ENCODE measurements at places on chromosomes 13 and 19. TPM values are rescaled to one million over a fixed set of nuclear protein-coding genes. Genes with fewer than 3 reads are reported as not detected.

- no peak for DNase-seq
- H3K4me3 ChIP-seq, result no peak overlapping the region
- H3K27me3 ChIP-seq, result no peaks in the 10 kb centered on the region
- no peak overlapping the region for H3K27ac ChIP-seq
- H3K4me1 ChIP-seq, result peaks cover 6% of the 10 kb centered on the region
These were observed 49.4 kb downstream of the GAS6 start for GRCh38 chr13:113814435-113814821.

DNA sequence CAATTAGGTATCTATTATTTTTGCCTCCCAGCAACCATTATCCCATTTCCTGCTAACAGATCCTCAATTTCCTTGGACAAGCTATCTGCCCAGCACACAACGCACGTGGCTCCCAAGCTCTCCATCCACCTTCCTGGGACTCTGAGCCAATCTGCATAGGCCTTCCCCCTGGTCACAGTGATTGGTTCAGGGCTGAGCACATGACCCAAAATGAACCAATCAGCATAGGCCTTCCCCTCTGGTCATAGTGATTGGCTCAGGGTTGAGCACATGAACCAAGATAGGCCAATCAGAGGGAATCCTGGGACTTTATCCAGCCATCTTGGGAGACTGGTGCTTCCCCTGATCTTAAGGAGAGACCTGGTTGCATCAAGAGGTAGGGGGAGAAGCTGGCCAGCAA lies 5.8 kb downstream of the CPAMD8 start:
- peaks cover 11% of the 10 kb centered on the region for H3K27me3 ChIP-seq
- H3K4me3 ChIP-seq, result no peak overlapping the region
- H3K4me1 ChIP-seq, result peaks cover 2% of the 10 kb centered on the region
- no peak overlapping the region for H3K27ac ChIP-seq
- no peaks in the 10 kb centered on the region for H3K36me3 ChIP-seq

- H3K4me3 ChIP-seq, result no peak overlapping the region
- peaks cover 85% of the 10 kb centered on the region for H3K36me3 ChIP-seq
- H3K27me3 ChIP-seq, result no peaks in the 10 kb centered on the region
These were observed 7.3 kb downstream of the SHKBP1 start for GRCh38 chr19:40584007-40584406.

- no peaks in the 10 kb centered on the region for H3K27me3 ChIP-seq
- H3K4me1 ChIP-seq, result no peaks in the 10 kb centered on the region
- H3K4me3 ChIP-seq, result no peak overlapping the region
- no peak for DNase-seq
- H3K27ac ChIP-seq, result no peak overlapping the region
- H3K36me3 ChIP-seq, result no peaks in the 10 kb centered on the region
These were observed 46.7 kb upstream of the KL start for GRCh38 chr13:32969516-32969941.

- no peak overlapping the region for H3K27ac ChIP-seq
- no peak overlapping the region for H3K4me3 ChIP-seq
- peaks cover 16% of the 10 kb centered on the region for H3K4me1 ChIP-seq
- peaks cover 44% of the 10 kb centered on the region for H3K36me3 ChIP-seq
- no peaks in the 10 kb centered on the region for H3K27me3 ChIP-seq
These were observed 4.2 kb upstream of the AP1M1 start for GRCh38 chr19:16193466-16193865.

DNA sequence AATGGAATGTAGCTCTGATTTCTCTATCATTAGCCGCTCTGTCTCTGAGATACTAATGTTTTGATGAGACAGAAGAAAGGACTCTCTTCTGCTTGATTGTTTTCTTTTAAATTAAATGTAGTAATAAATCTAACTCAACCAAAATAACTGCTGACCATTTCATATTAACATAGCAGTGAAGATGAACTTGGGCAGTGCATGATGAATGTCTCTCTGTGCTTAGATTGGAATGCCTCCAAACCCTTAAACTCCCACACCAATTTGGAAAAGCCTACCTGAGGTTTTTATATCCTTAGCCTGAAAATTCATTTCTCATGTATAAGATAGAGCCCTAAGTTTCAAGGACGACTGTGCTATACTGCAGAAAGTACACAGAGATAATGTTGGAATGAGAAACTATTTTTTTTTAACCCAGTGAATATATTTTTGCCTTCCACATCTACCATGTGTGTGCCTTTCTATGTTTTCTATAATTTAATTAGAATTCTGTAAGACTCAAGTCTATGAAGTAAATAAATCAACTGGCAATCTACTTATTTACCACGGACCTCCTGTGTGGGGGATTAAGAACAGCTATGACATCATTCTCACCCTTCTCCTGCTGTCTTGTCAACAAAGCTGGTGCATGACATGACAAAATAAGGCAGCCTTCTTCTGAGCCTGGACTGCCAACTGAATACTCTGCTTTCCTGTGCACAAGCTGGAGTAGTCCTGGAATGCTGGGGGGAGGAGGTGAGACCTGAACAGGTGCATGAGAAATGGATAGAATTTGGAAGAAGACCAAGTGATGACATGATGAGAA lies 155.5 kb downstream of the FGF9 start:
- no peak overlapping the region for H3K27ac ChIP-seq
- no peaks in the 10 kb centered on the region for H3K4me1 ChIP-seq
- no peak overlapping the region for H3K4me3 ChIP-seq
- no peak for DNase-seq
- no peaks in the 10 kb centered on the region for H3K27me3 ChIP-seq

The SRRM5 gene
- total RNA-seq, result 0.64 TPM
